ENCODE measurements at places on chromosomes 7 and 10. TPM values are rescaled to one million over a fixed set of nuclear protein-coding genes. Genes with fewer than 3 reads are reported as not detected.

The CPED1 gene
- polyA plus RNA-seq: 3.8 TPM

The ETV1 gene
- polyA plus RNA-seq: not detected

The LEP gene
- not detected for polyA plus RNA-seq

The HECW1 gene
- not detected for polyA plus RNA-seq

The LRRC4 gene
- not detected for polyA plus RNA-seq

The FOXI2 gene
- not detected for polyA plus RNA-seq

The SEMA3A gene
- polyA plus RNA-seq: 0.08 TPM

The REEP3 gene
- 5.6 TPM for polyA plus RNA-seq

The GPR141 gene
- not detected for polyA plus RNA-seq

The TEX36 gene
- not detected for polyA plus RNA-seq

The SVOPL gene
- polyA plus RNA-seq: not detected

The LIPA gene
- polyA plus RNA-seq: 73.9 TPM

The IGF2BP3 gene
- polyA plus RNA-seq: 5.4 TPM

The SLC18A2 gene
- 0.19 TPM for polyA plus RNA-seq

The DNAJC30 gene
- polyA plus RNA-seq: 11.3 TPM

The SUGCT gene
- polyA plus RNA-seq: 1.3 TPM

The ADAM12 gene
- polyA plus RNA-seq: not detected

The BEND7 gene
- polyA plus RNA-seq: not detected

The SPDYE18 gene
- not detected for polyA plus RNA-seq

The ANKRD22 gene
- polyA plus RNA-seq: not detected

The ALDH18A1 gene
- polyA plus RNA-seq: 48.8 TPM

The HECTD2 gene
- 2.6 TPM for polyA plus RNA-seq

The CYP26C1 gene
- polyA plus RNA-seq: not detected

The PHKG1 gene
- not detected for polyA plus RNA-seq

The TEX47 gene
- polyA plus RNA-seq: not detected

The CPA2 gene
- polyA plus RNA-seq: not detected

The SPDYE2B gene
- polyA plus RNA-seq: not detected

The ANKRD26 gene
- polyA plus RNA-seq: 1.5 TPM

The DNAJC12 gene
- not detected for polyA plus RNA-seq

The TCAF2 gene
- polyA plus RNA-seq: 2.4 TPM

The RADIL gene
- not detected for polyA plus RNA-seq

The CLEC5A gene
- polyA plus RNA-seq: not detected

The NEUROD6 gene
- not detected for polyA plus RNA-seq

The HGF gene
- polyA plus RNA-seq: not detected

The IQUB gene
- polyA plus RNA-seq: not detected

The RASSF4 gene
- polyA plus RNA-seq: 0.69 TPM

The KEL gene
- not detected for polyA plus RNA-seq

The PTPN12 gene
- 4.8 TPM for polyA plus RNA-seq

The CLRN3 gene
- polyA plus RNA-seq: not detected
